ENCODE measurements at places on chromosomes 1 and 21. TPM values are rescaled to one million over a fixed set of nuclear protein-coding genes. Genes with fewer than 3 reads are reported as not detected.

The CD247 gene
- polyA plus RNA-seq = 1.6 TPM

The HHIPL2 gene
- 0.06 TPM for polyA plus RNA-seq

The TSPEAR gene
- polyA plus RNA-seq = 0.04 TPM

The LORICRIN gene
- polyA plus RNA-seq = not detected

The WDR64 gene
- not detected for polyA plus RNA-seq

The LRRC8C gene
- polyA plus RNA-seq = 0.69 TPM

The RBBP4 gene
- polyA plus RNA-seq = 28.3 TPM

The CD244 gene
- 0.41 TPM for polyA plus RNA-seq

The CASQ2 gene
- 6.7 TPM for polyA plus RNA-seq

The OR10J1 gene
- polyA plus RNA-seq = not detected

The ST6GALNAC5 gene
- polyA plus RNA-seq = 0.14 TPM

The NASP gene
- 96.9 TPM for polyA plus RNA-seq

The LENEP gene
- polyA plus RNA-seq = not detected

The NBPF8 gene
- 9.4 TPM for polyA plus RNA-seq

The CHIA gene
- 0.06 TPM for polyA plus RNA-seq

The VWA5B1 gene
- polyA plus RNA-seq = not detected

The CATSPERE gene
- 0.39 TPM for polyA plus RNA-seq

The COL8A2 gene
- 2.9 TPM for polyA plus RNA-seq

The SPRR2F gene
- 135 TPM for polyA plus RNA-seq

The DHRS3 gene
- polyA plus RNA-seq = 83.7 TPM

The UBASH3A gene
- 0.46 TPM for polyA plus RNA-seq

The IVL gene
- 161 TPM for polyA plus RNA-seq

The CELA3A gene
- polyA plus RNA-seq = 2.6 TPM

The TDRD5 gene
- polyA plus RNA-seq = 0.48 TPM

The RORC gene
- polyA plus RNA-seq = 1.5 TPM

The ZNF683 gene
- 0.51 TPM for polyA plus RNA-seq

The KRTAP26-1 gene
- polyA plus RNA-seq = not detected

The KRTAP11-1 gene
- not detected for polyA plus RNA-seq

All from esophagus (tissue), 2 donors.